Mesothelial cell of epicardium (in vitro differentiated cells): ENCODE measurements at places on chromosomes 5 and 9. TPM values are rescaled to one million over a fixed set of nuclear protein-coding genes. Genes with fewer than 3 reads are reported as not detected.
A peak's percentile ranks its signal among the peaks of the same experiment; 100 is the strongest.

GRCh38 chr5:33370466-33370859 lies 70.3 kb upstream of the TARS1 start:
- no peak for DNase-seq

GRCh38 chr5:607541-608428 lies 4.4 kb upstream of the CEP72 start:
- DNase-seq, result peak; percentile 36

- DNase-seq, result no peak
These were observed 112.3 kb upstream of the ADAMTSL1 start for GRCh38 chr9:18361646-18362045.

- no peak for DNase-seq
These were observed 227.7 kb downstream of the SMARCA2 start for GRCh38 chr9:2242831-2243330.

GRCh38 chr5:175325681-175326080 lies 118.3 kb downstream of the DRD1 start:
- no peak for DNase-seq

GRCh38 chr5:83715236-83716065 lies 5.2 kb downstream of the HAPLN1 start:
- DNase-seq, result no peak

- no peak for DNase-seq
These were observed 10.4 kb upstream of the AFAP1L1 start for GRCh38 chr5:149261246-149261645.

DNA sequence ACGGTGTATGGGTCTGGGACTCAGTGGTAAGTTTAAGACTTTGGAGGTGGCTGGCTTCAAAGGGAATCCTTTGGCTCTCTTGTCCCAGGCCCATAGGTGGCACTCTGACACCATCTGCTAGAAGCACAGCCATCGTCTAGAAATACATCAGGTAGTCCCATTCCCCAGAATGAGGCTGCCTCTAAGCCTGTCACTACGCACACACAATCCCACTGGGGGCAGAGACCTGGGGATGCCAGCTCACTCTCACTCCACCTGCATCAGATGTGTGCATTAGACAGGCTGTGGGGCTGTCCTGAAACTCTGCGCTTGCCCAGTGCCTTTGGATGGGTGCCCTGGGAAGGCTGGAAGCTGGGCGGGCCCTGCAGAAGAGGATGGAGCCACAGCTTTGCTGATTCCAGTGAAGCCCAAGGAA lies 127.5 kb upstream of the PANK3 start:
- DNase-seq, result no peak

DNA sequence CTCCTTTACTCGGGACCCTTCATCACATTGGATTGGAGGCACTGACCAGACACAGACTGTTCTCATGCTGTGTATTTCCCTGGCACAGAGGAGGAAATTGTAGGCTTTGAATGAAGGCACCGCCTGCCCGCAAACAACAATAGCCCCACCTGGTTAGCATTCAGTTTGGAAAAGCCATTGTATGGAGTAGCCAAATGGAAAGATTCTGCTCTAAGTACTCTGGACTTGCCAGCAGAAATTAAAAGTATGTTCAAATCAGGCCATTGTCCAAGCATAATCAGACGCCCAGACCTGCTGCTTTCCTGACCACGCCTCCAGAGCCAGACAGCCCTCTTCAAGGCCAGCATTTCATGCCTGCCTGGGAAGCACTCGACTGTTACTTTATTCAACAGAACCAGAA lies 8.0 kb upstream of the SEMA4D start:
- no peak for DNase-seq

DNA sequence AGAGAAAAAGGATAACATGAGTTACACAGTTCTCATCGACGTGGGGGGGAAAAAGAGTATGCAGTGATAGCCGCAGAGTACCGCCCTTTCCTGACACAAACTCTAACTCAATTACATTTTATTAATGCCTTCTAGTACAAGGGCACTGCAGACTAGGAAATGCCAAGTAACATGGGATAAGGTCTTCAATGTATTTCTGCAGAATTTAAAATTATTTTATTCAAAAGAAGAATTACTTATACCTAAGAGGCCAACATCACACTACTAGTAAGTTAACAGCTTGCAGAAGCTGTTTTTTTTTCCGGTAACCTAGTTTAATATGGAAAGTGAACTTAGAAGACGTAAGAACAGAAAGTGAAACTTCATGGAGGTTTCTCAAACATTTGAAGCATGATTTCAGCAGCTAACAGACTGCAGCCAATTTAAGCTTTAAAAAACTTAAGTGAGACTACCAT lies 3.9 kb downstream of the SETX start:
- DNase-seq, result no peak

Gene CCDC180
- total RNA-seq, result 16.1 to 17.7 TPM (median 17.1 TPM) in 3 replicates

Gene LHFPL2
- 41.7 to 43.1 TPM (median 42.1 TPM) in 3 replicates for total RNA-seq

DNA sequence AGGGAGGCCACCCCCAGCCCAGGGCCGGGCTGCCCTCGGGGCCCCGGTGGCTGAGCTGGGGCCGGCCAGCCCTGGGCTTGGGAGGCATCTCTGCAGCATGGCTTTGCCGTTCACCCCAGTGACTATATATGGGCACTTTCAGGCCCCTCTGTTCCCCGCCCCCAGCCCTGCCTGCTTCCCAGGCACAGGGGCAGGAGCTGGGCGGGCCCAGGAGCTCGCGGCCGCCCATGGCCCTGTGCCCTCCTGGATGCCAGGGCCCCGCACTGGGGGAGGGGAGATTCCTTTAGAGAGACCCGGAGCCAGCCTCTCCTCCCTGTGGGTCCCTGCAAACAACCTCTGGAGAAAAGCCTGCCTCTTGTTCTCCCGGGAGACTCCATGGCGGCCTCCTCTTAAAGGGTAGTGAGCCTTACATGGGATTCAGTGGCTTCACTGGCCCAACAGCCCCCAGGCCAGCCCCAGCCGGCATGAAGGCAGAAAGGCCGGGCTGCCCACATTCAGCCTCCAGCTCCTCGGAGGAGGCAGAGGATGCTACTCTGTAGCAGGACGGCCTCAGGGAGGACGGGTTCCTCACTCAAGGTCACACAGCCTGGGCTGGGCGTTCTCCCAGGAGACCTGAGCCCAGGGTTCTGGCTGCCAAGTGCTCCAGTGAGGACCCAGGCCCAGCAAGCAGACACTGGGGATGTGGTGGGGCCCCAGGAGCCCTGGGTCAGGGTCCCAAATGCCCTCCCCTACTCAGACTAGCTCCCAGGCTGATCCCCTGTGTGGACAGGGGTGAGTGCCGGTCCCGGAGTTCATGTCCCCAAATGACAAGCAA lies 4.1 kb downstream of the NACC2 start:
- no peak for DNase-seq

DNA sequence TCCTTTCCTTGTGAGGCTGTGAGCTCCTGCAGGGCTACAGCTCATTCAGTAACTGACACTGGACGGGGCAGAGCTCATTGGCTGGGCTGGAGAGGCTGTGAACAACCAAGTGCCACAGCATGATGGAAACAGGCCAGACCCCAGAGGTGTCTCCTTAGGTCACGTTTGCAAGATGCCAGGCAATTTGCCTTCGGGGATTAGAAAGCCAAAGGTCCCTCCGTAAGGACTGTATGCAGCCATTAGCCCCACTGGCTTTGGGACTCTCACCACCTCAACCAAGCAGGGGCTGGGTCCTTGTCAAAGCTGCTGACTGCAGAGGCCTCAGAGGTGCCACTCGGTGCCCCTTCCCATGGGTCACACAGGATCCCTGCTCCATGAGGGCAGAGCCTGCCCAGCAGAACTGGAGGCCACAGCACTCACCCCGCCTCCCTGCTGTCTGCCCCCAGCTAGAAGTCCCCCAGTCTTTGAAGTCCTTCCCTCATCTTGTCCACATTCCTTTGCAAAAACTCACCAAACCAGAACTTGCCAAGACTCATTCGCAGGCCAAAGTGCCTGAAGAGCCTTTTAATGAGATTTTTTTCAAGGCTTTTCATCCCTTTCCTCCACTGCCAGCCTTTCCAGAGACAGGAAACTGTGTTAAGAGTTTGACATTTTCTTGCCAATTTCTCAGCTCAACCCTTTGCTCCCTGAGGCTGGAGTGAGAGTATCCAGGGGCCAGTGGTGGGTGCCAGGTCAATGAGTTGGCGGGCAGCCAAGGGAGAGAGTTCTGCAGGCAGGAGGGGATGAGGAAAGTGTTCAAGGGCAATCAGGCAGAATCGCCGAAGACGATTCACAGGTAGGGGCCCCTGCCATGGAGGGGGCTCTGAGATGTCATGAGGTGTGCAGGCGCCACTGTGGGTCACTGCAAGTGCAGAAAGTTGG lies 39.7 kb upstream of the SLC25A51 start:
- no peak for DNase-seq

Gene FBP1
- 5.3 to 6.5 TPM (median 5.9 TPM) in 3 replicates for total RNA-seq

Gene HARS2
- total RNA-seq, result 32.4 to 35.6 TPM (median 33.5 TPM) in 3 replicates

- DNase-seq, result no peak
These were observed 179.0 kb upstream of the ADRA1B start for GRCh38 chr5:159737263-159737662.

DNA sequence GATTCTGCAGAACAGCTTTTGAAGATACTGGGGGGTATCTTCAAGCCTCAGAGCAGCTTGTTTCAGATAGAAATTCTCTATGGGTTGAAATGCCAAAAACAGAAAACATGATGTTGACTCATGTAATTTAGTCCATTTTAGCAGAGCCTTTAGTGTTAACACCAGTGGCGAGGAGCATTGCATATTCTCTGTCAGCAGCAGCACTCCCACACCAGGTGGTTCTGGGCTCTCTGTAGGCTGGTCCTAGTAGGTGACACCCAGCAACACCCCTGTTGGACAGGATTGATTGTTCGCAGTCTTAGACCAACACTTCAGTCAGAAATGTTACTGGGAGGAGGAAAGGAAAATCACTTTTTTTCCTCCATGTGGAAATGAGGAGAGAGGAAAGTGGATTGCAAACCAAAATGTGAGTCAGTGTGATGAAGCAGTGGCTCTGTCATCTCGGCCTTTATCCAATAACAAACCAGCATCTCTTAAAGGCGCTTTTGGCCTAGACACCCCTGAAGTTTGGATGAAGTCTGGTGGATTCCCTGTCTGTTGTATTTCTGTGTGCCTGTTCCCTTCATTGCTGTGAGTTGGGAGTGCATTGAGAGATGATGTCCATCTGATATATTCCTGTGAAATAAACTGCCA lies 16.8 kb downstream of the SLC46A2 start:
- DNase-seq, result no peak

GRCh38 chr5:22596404-22596970 lies 256.7 kb downstream of the CDH12 start:
- DNase-seq, result no peak

DNA sequence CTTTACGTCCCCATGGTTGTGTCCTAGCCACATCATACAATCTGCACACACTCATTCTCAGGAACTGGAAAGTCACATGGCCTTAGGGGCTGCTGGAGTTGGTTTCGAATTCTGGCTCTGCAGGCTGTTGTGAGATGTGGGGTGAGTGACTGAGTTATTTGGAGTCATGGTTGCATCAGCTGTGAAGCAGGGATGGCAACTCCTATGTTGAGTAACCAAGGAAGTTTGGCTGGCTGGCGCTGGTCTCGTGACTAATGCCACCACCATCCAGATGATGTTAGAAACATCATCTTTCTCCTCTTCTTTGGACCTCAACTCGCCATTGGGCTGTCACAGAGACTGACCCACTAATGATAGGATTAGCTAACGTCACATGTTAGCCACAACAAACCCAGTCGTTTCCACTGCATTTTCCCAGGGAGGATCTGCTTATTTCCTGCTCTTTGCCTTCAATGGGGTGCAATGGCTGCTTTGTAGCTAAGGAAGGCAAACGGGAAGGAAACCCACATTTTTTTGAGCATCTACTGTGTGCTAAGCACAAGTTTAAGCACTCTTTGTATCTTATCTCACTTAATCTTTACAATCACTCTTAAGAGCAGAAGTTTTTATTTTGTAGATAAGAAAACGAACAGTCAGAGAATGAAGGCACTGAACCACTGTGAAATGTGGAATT lies 78.1 kb upstream of the UBTD2 start:
- DNase-seq, result no peak

GRCh38 chr9:130117816-130118632 lies 54.2 kb upstream of the NCS1 start:
- DNase-seq, result no peak

- DNase-seq, result no peak
These were observed 13.9 kb downstream of the ZCCHC9 start for GRCh38 chr5:81315336-81315735.

DNA sequence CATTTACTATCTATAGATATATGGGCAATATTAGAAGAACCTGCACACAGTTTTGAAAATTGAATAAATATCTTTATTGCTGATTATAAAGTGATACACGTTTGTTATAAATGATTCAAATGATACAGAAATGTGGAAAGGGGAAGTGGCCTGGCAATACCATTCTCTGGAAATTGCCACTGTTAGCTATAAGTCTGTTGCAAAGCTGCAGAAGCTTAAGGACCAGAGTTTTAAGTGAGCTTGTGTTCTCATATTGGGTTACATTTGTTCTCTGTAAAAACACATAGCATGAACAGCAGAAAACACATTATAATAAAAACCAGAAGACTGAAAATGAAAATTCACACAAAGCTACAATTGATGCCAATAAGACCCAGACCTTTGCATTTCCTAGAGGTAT lies 59.6 kb downstream of the RASGRF2 start:
- no peak for DNase-seq

Gene SLC34A3
- total RNA-seq, result 0.23 to 0.27 TPM in 2 of 3 replicates, not detected in the other

Gene AQP3
- 0.93 to 1.5 TPM (median 1.3 TPM) in 3 replicates for total RNA-seq

Gene EEIG1
- 62.8 to 68.8 TPM (median 67.4 TPM) in 3 replicates for total RNA-seq

- DNase-seq, result peak; percentile 56
These were observed 1.9 kb upstream of the SPDL1 start for GRCh38 chr5:169581580-169582227.

DNA sequence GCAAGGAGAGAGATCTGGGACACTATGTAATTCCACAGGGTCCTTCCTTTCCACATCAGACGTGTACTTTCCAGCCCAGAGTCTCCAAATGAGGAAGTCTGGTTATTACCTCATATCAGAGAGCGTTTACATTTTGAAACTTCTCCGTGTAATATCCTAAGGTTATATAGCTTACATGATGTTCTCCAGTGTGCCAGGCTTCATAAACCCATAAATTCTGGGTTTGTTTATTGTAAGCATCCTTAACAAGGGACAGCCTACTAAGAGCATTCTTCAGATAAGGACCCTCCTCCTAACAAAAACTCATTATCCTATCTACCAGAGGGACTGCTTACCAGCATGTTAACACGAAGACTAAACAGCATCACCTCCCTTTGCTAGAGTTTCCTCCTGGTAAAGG lies 17.9 kb downstream of the SRFBP1 start:
- no peak for DNase-seq

- DNase-seq, result no peak
These were observed 182.8 kb downstream of the MCTP1 start for GRCh38 chr5:95102080-95102479.

- DNase-seq, result no peak
These were observed 93.5 kb downstream of the SYK start for GRCh38 chr9:90894986-90895687.

DNA sequence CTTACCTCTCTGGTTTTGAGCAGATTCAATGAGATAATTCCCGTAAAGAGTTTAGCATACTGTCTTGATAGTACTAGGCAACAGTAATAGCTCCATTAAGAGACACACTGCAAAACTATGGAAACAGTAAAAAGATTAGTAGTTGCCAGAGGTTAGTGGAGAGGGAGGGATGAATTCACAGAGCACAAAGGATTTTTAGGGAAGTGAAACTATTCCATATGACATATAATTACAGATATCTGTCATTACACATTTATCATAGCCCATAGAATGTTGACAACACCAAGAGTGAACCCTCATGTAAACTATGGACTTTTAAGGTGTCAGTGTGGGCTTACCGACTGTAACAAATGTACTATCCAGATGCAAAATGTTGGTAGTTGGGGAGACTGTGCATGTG lies 176.4 kb upstream of the PLCXD3 start:
- DNase-seq, result no peak
